ENCODE measurements at places on chromosomes 4 and X.

DNA sequence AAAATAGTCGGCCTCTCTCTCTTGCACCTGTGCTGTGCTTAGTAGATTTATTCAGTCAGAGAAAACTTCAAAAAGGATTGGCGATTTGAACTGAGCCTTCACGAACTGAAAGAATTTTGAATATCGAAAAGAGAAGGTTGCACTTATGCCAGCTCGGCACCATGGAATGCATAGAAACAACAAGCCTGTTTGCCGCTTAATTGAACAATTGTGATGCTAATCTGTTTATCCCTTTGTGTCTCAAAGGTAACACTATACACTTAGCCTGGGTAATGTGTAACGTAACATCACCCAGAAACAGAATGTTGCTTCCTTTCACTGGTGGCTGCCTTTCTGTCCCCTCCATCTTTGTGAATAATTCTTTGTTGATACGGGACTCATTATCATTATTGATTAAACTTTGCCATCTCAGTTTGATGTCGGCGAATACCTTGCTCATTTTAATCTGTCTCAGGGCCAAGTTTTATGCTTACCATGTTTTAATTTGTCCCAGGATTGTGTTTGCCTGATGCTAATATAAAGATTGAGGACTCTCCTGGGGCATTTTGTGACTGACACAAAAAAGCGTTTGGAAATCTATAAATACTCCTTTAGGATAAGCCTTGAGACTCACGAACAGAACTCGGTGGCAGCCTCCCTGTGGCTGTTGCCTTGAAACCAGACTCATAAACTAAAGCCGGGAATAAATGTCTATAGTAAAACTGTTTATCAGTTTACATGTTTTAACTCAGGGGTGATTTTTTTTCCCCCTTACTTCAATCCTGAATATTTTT lies 400.5 kb downstream of the RAPGEF2 start:
- DNase-seq = no peak

- no peak for DNase-seq
Observed at GRCh38 chr4:10567766-10568165, 110.5 kb upstream of the ZNF518B start.

DNA sequence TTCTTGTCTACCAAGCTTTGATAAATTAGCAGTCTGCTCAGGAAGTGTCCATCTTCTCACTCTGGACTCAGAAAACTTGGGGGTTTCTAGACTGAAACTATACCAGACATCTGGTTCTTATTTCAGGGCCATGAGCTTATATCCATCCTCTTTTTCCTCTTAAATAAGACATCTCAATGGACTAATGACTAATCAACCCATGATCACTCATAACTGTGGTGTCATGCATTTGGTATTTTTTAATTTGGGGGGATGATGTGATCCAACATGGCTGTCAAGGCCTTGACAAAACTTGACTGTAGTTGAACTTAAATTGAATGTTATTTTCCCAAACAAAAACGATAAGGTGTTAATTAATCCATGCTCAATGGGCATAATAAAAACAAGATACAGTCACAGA lies 87.8 kb downstream of the GPRASP3 start:
- no peak for DNase-seq

- no peak for DNase-seq
Observed at GRCh38 chr4:54908763-54909162, 216.6 kb downstream of the KDR start.

DNA sequence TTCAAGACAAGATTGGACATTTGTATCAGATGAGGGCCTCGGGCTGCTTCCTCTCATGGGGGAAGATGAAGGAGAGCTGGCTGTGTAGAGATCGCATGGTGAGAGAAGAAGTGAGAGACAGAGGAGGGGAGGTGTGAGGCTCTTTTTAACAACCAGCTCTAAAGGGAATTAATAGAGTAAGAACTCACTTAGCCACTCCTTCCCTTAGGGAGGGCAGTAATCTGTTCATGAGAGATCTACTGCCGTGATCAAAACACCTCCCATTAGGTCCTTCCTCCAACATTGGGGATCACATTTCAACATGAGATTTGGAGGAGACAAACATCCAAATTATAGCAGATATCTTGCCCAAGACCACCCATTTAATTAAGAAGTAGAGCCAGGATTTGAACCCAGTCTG lies 97.0 kb downstream of the ARX start:
- DNase-seq = no peak

- DNase-seq = no peak
Observed at GRCh38 chrX:133325422-133325821, 89.9 kb downstream of the GPC4 start.

DNA sequence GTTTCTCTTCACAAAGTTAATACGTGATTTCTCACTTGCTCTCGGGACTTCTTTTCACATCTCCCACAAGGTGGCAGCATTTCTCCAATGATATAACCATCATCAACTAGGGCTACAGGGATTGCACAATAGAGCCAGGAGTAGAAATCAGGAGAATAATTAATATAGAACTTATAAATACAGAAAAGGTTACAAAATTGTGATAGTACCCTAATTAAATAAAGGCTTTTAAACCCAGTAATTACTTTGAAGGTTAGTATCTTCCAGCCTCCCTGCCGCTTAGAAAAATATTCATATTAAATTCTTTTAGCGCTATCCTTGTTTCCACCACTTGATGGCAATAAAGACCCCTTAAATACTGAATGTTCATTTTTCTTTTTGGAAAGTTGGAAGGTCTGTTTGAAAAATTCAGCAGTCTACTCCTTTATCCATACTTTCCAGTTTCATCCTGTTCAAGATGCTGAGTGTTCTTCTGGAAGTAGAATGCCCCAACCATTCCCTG lies 65.8 kb downstream of the RASGEF1B start:
- DNase-seq = no peak

- DNase-seq = no peak
Observed at GRCh38 chr4:6355052-6355451, 85.4 kb downstream of the WFS1 start.

DNA sequence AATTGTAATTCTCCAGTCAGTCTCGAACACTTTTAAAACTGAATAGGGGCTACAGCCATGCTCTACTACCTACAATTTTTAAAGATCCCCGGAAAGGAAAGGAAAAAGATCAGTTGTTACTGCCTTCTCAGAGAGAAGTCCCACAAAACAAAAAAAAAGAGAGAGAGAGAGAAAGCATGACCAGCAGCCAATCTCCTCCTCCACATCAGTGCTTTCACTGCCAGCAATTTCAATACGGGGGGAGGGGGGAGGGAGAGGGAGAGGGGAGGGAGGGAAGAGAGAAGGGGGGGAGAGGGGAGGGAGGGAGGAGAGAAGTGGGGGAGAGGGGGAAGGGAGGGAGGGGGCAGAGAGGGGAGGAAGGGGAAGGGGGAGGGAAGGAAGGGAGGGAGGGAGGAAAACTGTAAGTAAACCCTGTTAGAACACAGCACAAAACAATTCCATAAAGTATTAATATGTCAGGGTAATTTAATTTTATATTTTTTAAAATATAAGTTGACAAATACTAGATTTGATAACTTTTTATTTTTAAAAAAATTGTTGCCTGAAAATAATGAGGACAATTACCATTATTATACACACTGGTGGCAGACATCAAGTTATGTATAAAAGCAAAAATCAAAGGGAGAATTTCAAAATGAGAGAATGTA lies 108.0 kb downstream of the LRBA start:
- DNase-seq = no peak

GRCh38 chr4:152880263-152880662 lies 55.9 kb upstream of the FHDC1 start:
- DNase-seq = no peak

GRCh38 chrX:1488745-1489144 lies 36.0 kb upstream of the ASMTL start:
- DNase-seq = no peak

DNA sequence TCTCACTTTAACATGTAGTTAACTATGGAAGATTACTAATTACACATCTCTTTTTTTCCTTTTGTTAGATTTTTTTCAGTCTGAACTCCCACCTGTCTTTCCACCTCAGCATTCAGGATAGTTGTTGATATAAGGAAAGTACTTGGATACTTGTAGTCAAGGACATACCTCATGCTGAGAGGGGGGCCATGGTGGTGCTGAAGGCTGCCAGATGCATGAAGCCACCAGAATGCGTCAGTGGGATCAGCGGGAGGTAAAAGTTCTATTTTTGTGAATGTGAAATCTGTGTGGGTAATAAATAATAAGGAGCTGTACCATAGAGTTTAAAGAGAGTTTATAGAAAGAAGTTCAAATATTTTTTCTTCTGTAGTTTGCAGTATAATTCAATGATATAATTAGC lies 13.1 kb upstream of the NDST4 start:
- no peak for DNase-seq

GRCh38 chrX:29478336-29479069 lies 736.9 kb upstream of the MAGEB2 start:
- no peak for DNase-seq

DNA sequence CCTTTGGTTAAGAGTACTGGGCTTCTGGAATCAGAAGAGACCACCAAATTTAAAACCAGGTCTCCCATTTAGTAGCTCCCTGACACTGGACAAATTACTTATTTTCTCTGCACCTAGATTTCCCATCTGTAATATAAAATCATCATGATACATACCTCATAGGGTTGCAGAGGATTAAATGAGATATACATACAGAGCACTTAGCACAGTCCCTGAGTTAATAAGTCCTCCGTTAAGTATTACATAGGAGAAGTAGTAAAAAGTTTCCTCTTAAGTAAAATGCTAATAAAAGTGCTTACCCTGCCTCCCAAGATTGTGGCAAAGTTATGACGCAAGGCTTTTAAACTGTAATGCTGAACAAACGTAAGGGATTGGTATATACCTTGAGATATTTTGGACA lies 539 bp upstream of the CHIC1 start:
- DNase-seq = no peak

DNA sequence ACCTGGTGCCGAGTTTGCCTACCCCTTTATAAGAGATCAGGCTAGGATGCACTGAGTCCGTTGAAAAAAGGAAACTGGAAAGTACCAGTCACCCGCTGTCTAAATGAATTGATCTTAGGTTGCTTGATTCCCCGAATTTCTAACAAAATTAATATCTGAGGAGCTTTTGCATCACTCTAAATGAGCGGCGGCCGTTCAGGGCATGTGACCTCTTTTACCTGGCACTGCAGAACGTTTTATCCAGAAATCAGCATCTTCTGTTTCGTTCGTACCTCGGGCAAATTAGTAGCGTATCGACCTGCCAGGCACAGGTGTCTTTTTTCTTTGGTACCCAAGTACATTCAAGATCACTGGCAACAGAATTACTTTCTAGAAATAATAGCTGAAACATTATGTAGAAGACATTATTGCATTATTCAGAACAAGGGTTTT lies 876 bp downstream of the KLHL2 start:
- DNase-seq = no peak

DNA sequence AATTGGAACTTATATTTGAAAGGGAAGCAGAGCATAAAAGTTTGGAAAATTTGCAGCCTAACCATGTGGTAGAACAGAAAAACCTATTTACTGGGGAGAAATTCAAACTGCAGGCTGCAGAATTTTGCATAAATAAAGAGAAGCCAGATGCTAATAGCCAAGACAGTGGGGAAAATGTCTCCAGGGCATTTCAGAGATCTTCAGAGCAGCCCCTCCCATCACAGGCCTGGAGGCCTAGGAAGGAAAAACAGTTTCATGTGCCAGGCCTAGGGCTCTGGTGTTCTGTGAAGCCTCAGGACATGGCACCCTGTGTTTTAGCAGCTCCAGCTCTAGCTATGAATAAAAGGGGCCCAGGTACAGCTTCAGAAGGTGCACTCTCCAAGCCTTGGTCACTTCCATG lies 648.7 kb upstream of the FRG1 start:
- no peak for DNase-seq

GRCh38 chr4:37243051-37243450 lies 1.5 kb upstream of the NWD2 start:
- DNase-seq = no peak

DNA sequence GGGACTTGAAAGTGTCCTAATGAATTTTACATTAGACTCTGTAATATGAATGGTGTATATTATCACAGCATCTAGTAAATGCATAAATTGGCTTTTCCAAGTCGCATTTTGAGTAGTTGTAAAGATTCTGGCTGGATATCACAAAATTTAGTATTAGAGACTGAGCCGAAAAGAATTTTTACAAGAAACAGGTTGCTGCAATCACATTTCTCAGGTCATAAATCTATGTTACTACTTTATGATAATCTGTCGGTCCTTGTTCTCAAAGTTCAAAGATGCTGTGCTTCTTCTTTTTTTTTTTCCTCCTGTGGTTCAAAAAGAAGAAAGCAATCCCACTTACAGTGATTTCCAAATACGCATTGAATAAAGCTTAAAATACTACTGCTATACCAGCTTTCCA lies 253.4 kb downstream of the KCNIP4 start:
- no peak for DNase-seq

- no peak for DNase-seq
Observed at GRCh38 chr4:337932-338758, 531 bp downstream of the ZNF141 start.

DNA sequence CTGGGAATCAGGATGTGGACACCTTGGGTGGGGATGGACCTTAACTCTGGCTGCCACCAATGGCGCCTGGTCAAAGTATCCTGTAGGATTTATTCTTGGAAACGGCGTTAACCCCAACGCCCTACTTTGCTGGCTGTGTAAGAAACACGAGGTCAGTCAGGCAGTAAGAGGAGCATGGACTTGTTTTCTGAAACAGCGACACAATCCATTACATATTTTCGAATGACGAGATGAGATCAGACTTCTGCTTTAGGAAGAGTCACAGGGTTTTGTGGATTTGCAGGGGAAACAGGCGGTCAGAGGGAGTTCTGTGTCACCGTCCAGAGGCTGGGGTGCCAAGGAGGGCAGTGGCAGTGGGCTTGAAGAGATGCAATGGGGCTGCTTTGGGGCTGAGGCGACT lies 92.2 kb downstream of the TBL1X start:
- DNase-seq = no peak

DNA sequence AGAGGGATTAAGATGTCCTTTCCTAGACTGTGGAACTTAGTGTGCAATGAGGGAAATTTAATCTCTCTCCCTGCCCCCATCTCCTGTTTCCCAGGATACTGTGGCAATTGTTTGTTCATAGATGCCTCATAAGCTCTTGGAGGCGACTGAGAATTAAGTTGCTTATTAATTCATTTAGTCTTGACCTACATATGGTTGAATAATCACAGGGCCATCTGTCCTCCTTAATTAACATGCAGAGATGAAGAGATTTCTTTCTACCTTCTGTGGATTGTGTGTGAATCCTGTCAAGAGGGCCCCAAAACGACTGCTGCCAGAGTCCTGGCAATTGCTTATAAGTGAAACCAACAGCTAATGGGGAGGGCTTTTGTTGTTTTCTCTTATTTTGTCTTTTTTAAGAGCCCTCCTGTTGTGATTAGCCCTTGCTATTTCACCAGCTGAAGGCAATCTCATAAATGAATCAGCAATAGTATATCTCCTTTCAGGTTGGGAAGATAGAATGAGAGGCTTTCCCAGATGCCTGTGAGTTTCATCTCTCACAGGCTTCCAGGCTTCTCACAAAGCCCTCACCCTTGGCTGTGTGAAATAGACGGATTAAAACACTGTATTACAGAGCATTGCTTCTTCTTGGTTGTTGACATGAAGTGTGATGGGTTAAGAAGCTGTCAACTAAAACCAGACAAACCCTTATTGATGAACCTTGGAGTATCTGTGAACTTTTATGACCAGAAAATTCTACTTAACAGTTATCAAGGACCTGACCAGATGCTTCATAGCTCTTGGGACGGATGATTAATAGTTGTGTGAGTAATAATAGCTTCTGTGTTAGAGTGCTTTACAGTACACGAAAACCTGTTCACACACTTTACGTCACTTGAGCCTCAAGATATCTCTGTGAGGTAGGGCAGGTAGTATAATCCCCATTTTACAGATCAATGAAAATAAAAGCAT lies 58.5 kb downstream of the PGRMC2 start:
- no peak for DNase-seq
